ENCODE measurements at places on chromosomes 2 and 18.
A peak's percentile ranks its signal among the peaks of the same experiment; 100 is the strongest.

DNA sequence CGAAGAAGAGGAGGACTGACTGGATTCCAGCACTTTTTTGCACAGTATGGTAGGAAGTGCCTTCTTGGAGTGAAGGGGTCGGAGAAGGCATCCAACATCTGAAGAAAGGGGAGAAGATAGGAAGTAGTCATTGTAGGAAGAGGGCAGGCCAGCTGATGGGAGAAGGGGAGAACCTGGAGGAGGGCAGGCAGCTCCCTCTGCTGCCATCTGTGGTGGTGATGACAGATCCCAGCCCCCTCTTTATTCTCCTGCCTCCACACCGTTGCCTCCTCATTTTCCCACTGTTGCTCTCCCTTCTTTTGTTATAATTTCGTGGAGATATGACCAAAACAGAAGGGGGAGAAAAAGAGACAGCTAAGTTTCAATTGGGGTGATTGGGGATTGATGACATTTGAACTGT, 2.9 kb upstream of the SCYGR2 start:
- DNase-seq: no peak

DNA sequence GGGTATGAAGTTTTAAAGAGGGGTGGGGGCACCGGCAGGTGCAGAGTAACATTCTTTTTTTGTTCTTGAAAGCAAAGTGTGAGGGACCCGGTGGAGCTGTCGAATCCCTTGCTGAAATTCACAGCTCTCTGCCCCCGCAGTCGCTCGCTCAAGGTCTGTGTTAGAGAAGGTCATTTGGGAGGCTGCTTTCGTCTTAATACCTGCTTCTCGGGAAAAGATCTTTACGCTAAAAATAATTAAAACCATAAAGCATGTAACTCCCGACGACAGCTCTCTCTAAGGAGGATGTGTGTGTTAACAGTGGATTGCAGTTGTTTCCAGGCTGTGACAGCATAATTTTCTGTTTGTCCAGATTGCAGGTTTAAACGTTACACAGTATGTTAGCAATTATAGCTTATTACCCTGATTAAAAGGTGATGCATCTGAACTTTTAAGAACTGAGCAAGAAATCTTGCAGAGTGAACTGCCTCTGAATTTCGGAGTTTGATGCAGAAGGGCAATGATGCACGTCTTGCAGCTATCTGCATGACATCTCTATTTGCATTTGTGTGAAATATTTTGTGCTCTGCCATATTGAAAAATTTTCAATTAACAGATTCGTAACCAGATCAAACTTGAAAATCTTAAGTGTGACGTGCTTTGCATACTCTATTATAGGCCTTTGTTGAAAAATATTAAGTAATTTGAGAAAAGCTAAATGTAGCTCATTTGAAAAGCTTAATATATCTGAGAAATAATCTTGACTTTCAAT, 954 bp downstream of the RAPGEF4 start:
- no peak for DNase-seq

DNA sequence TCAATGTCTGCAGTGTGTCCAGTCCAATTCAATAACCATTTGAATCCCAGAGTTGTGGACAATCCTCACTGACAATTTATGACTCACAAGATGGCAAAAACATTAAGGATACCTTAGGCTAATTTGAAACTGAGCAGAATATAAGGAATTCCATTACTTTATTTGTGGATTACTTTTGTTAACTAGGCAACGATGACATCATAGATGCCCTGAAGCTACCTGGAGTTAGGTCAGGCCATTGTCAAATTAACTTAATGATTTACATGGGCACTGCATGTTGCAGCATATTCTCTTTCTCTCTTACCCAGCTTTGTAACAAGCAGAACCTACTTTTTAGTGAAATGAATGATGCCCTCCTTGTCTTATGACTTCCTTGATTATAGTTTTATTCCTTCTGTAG, 100.0 kb upstream of the CDCA7 start:
- no peak for DNase-seq

- DNase-seq: no peak
Observed at GRCh38 chr2:146633159-146633558, 1211.7 kb upstream of the ACVR2A start.

DNA sequence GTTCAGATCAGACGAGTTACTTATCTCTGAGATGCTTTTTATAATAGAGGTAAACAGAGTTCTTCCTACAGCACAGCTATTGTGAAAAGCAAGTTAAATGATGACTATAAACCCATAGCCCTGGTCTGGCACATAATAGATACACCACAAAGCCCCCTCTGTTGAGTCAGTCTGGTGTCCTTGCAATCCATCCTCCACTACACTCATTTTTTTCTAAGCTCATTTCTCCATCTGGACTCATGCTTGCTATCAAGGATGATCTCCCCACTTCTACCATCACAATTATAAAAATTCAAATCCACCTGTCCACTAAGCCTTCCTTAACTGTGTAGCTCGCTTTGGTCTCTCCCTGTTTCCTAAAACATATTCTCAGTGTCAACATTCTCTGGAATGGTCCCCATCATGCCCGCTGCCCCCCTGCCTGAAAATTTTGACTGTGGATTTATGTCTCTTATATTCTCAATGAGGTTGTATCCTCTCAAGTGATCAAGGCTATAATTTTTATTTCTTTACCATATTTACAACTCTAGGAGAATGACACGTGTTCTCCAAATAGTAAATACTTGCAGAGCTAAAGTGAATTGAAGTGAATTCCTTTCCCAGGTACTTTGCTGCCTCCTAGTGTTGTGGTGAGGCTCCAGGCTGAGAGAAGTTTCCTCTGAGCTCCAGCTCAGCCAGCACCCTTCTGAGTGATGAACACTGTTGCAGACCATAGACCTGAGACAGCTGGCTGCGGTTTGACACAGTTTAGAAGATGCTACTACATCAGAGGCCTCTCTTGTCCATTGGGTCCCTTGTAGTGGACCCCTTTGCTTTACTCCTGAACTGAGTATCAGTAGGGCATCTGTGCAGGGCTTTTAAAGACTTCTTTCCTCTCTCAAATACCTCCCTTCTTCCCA, 108.7 kb downstream of the DPP10 start:
- no peak for DNase-seq

GRCh38 chr2:12051831-12052230, 305.4 kb downstream of the LPIN1 start:
- DNase-seq: no peak

- DNase-seq: no peak
Observed at GRCh38 chr2:73852020-73852419, 23.3 kb downstream of the STAMBP start.

GRCh38 chr2:15965564-15966019, 25.2 kb downstream of the MYCN start:
- DNase-seq: peak; percentile 55

GRCh38 chr2:219965287-219966194, 338.1 kb downstream of the SLC4A3 start:
- DNase-seq: no peak

- no peak for DNase-seq
Observed at GRCh38 chr18:31247574-31248199, 70.3 kb upstream of the DSG1 start.

- DNase-seq: no peak
Observed at GRCh38 chr2:197078535-197078934, 152.0 kb upstream of the PGAP1 start.

DNA sequence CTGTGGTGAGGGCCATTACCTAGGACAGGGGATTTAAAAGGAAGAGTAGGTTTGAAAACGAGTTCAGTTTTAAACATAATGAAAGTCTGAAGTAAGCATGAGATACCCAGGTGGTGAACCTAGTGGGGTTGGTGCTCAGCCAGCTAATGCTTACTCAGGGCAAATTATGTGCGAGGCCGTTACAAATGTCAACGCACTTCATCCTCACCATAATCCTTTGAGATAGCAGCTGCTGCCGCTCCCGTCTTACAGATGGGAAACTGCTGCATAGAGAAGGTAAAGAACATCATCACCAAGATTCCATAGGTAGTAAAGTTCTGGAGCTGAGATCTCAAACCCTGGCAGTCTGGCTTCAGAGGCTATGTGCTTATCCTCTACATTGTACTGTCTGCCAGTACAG, 209.0 kb downstream of the DYM start:
- DNase-seq: no peak

- no peak for DNase-seq
Observed at GRCh38 chr2:81396417-81397019, 1092.0 kb upstream of the LRRTM1 start.

DNA sequence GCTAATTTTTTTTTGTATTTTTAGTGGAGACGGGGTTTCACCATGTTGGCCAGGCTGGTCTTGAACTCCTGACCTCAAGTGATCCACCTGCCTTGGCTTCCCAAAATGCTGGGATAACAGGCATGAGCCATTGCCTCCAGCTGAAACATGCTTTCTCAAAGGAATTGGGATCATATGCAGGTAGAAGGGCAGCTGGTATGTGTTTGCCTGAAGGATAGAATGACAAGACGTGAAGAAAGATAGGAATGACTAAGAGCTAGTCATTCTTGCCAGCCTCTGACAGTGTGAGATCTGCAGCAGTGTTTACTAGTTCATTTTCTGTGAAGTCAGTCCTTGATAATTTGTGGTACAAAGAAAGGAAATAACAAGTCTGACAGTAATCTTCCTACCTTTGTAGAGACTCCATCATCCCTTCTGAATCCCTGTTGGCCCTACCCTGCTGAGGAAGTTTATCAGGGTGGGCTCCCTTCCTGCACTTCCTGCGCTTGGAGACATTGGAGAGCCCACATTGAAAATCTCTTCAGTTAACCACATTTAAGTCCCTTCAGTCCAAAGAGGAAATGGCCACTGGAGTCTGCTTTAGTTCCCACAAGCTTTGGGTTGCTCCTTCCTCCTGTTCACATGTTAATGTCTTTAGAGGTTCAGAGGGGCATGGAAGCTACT, 14.7 kb downstream of the CFLAR start:
- no peak for DNase-seq

GRCh38 chr2:7868836-7869235, 813.0 kb upstream of the ID2 start:
- DNase-seq: no peak

GRCh38 chr2:48105848-48106247, 199.6 kb upstream of the FBXO11 start:
- DNase-seq: no peak

GRCh38 chr2:28172114-28172898, 220.4 kb upstream of the FOSL2 start:
- DNase-seq: no peak

DNA sequence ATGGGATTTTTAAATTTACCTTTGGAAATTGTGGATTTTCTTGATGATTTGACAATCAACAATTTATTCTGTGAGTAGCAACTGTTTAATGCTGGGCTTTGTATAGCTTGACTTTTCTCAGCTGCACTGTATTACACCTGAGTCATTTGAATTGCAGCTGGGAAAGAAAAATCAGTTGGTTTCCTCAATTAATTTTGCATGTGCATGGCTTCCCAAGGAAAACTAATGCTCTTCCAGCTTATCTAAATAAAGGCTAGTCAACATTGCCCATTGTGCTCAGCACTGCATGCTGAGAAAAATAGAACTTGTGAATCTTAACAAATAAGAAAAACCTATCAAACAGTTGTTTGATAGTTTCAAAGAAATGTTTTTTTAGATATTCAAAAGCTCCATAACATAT, 268.3 kb upstream of the CDH20 start:
- no peak for DNase-seq

DNA sequence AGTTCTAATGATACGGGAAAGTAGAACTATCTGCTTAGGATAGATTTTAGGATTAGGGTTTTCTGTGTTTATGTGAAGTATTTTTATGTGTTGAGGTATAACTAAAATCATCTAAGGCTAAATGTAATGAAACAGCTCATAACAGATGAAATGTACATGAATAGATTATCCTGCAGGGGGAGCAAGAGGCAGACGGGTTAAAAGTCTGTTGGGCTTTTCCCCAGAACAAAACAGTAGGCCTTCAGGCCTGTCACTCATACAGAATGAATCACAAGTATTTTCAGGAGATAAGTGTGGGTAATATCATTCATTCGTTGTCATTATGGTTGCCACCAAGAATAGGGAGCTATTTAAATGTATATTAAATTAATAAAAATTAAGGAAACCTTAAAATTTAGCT, 107.9 kb upstream of the IL1R2 start:
- DNase-seq: peak; percentile 21

- no peak for DNase-seq
Observed at GRCh38 chr2:33219850-33220275, 256.6 kb upstream of the RASGRP3 start.

DNA sequence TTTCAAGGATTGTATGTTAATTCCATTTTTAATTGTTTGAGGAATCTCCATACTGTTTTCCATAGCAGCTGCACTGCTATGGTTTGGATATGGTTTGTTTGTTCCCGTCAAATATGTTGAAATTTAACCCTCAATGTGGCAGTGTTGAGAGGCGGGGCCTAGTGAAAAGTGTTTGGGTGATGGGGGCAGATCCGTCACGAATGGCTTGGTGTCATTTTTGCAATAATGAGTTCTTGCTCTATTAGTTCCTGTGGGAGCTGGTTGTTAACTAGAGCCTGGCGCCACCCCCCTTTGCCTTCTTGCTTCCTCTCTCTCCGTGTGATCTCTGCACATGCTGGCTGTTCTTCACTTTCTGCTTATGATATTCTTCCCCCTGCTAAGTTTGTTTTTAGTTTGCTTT, 71.4 kb upstream of the LDLRAD4 start:
- DNase-seq: no peak

GRCh38 chr2:117199511-117199910, 615.0 kb upstream of the DDX18 start:
- DNase-seq: no peak

GRCh38 chr2:219477815-219478214, 20.9 kb upstream of the GMPPA start:
- DNase-seq: no peak

GRCh38 chr2:9964334-9964980, 13.0 kb downstream of the GRHL1 start:
- DNase-seq: no peak

- DNase-seq: no peak
Observed at GRCh38 chr2:41967476-41968181, 80.2 kb upstream of the PKDCC start.
